ENCODE measurements at places on chromosomes 3 and 15.

GRCh38 chr15:85554852-85555521 lies 174.6 kb downstream of the AKAP13 start:
- DNase-seq, result no peak

- no peak for DNase-seq
Measured at GRCh38 chr3:149621218-149622005, 36.4 kb downstream of the WWTR1 start.

DNA sequence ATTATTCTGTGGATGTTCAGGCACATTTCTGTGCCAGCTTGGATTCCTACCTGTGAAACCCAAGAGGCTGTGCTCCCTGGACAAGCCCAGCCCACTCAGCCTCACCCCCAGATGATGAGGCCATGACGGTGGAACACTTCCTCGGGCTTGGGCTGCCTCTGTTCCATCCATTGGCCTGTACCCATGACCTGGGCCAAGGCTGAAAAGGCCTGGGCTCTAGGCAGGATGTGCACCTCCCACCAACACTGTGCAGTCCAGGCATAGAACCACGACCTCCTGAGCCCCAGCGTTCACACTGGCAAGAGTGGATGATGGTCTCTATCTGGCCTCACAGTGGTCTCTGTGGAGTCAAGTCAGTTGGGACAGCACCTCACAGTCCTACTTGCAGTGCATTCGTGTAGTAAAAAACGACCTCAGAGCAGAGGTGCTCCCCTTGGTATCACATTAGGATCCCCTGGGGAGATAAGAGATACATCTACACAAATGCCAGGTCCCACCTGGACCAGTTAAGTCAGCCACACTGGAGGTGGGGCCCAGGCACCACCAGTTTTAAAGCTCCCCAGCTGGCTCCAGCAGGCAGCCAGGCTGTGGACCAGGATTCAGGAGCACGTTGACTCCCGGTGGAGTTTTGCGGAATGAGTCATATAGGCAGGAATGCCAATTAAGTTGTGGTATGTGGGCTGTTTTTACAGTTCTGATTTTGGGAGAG lies 39.0 kb upstream of the IGF1R start:
- DNase-seq, result no peak

DNA sequence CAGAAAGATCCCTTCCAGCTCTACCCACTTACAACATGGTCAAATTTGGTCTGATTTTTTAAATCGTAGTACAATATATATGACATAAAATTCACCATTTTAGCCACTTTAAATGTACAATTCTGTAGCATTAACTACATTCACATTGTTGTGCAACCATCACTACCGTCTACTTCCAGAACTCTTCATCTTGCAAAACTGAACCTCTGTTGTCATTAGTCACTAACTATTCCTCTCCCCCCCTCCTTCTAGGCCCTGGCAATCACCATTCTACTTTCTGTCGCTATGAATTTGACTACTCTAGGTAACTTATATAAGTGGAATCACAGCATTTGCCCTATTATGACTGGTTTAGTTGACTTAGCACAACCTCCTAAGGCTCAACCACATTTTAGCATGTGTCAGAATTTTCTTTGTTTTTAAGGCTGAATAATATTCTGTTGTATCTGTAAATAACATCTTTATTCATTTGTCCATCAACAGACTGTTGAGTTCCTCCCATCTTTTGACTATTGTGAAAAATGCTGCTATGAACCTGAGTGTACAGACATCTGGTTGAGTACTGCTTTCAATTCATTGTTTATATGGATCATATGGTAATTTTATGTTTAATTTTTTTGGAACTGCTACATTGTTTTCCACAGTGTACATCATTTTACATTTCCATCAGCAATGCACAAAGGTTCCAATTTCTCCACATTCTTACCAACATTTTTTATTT lies 35.5 kb upstream of the CCR2 start:
- no peak for DNase-seq

DNA sequence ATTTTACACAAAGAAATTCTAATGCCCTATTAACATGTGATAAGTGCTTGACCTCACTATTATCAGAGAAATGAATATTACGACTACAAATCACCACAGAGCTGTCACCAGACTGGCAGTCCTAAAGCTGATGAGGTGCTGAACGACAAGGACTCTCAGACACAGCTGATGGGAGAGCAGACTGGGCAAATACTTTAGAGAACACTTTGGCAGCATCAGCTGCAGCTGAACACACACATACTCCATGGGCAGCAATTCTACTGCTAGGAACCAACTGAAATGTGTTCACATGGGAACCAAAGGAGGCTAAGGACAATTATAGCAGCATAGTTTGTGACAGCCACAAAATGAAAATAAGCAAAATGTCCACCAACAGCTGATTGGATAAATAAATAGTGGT lies 45.5 kb downstream of the SUSD5 start:
- no peak for DNase-seq

GRCh38 chr15:96585484-96586386 lies 255.2 kb downstream of the NR2F2 start:
- no peak for DNase-seq
